Body of pancreas (tissue), 4 donors: ENCODE measurements at places on chromosomes 7 and 10. TPM values are rescaled to one million over a fixed set of nuclear protein-coding genes. Genes with fewer than 3 reads are reported as not detected.

PRKCQ gene
- total RNA-seq = 0.33 TPM

COL28A1 gene
- total RNA-seq = 13.8 TPM

PITX3 gene
- not detected for total RNA-seq

HOXA5 gene
- 2.6 TPM for total RNA-seq

HOXA4 gene
- total RNA-seq = 0.78 TPM

ASZ1 gene
- not detected for total RNA-seq

PNLIP gene
- total RNA-seq = 8,888 TPM

HABP2 gene
- 9.2 TPM for total RNA-seq

SPOCK2 gene
- 2.0 TPM for total RNA-seq

CC2D2B gene
- total RNA-seq = 3.4 TPM

SLC39A12 gene
- not detected for total RNA-seq

LGI1 gene
- total RNA-seq = not detected

AOAH gene
- 4.9 TPM for total RNA-seq

ANXA8 gene
- not detected for total RNA-seq

KNDC1 gene
- total RNA-seq = 3.3 TPM

C7orf33 gene
- total RNA-seq = not detected

NKX1-2 gene
- total RNA-seq = not detected

ZNF37A gene
- total RNA-seq = 23.3 TPM

TAS2R41 gene
- not detected for total RNA-seq

GSTO2 gene
- 26.5 TPM for total RNA-seq

NRG3 gene
- total RNA-seq = not detected

GPR141 gene
- total RNA-seq = not detected

SMKR1 gene
- total RNA-seq = not detected

SBDS gene
- total RNA-seq = 52.1 TPM

CCZ1B gene
- 50.4 TPM for total RNA-seq

AGR3 gene
- total RNA-seq = not detected
